ENCODE measurements at places on chromosomes 5 and 9.

DNA sequence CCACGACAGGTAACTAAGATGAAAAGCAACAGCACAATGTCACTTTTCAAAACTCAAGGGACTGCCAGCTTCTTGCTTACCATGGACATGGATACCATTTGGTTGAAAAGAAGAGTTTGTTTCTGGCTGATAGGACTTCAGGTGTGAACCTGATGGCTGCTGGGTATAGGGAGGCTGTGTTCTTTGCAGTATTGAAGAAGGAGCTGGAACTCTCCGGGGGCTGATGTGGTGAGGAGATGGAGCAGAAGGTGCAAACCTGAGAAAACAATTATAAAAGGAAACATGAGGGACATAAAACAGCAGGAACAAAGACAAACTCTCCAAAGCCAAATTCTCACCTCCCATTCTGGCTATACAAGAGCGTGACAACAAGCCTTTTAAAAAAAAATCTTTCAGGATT lies 330.1 kb upstream of the RFX3 start:
- DNase-seq: no peak

- no peak for DNase-seq
These were observed 135.6 kb downstream of the DAB2IP start for GRCh38 chr9:121786998-121787422.

DNA sequence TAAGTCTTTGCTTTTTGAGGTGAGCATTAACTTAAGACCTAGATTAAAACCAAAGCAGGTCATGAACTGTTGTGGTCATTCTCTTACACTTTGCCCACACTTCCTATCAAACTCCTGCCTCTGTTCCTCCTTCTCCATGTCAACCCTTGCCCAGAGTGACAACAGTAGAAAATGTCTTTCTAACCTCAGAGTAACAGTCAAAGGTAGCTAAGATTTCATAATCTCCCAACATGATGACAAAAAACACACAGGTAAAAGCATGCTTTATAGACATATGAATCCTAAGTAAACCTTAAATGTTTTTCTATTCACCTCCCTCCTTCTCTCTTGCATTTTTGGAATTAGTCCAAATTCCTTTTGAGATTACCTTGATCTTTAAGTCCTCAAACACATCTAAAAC lies 422.3 kb downstream of the SPATA31D1 start:
- DNase-seq: no peak

DNA sequence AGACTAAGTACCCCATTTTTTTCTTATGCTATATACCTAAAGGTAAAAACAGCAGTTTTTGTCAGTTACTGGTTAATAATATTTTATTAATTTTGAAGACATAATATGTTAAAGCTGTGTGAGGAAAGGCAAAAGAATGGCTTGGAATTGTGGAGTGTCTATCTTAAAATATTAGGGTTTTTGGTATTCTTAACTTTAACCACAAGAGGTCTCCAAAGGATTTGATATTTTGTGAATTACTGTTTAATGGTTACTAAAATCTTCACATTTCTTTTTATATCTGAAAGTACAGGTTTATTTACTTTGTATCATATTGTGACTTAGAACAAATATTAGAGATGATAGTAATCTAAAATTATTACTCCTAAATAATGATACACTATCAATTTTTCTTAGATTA lies 32.0 kb upstream of the DHFR start:
- no peak for DNase-seq

GRCh38 chr5:102959055-102959454 lies 160.9 kb downstream of the GIN1 start:
- DNase-seq: no peak

DNA sequence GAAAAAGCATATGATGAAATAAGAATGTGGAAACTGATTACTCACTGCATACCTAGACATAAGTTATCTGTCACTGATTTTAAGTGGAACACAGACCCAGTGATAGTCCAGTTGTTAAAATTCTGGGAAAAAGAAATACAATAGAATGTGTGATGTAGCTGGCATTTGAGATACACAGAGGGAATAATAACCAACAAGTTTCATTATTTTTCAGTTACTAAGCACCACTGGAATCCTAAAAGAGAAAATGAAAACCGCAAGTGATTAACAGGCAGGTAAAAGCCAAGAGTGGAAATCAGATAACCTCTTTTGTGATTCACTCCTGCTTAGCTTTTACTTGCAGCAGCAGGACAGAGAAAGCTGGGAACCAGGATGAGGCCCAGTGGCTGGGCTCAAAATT lies 994.0 kb upstream of the SEMA6A start:
- DNase-seq: no peak

GRCh38 chr5:11300736-11301135 lies 539.7 kb upstream of the DAP start:
- DNase-seq: no peak

- DNase-seq: no peak
These were observed 9.5 kb downstream of the AQP3 start for GRCh38 chr9:33437898-33438297.
